ENCODE measurements at places on chromosomes 5 and 9. TPM values are rescaled to one million over a fixed set of nuclear protein-coding genes. Genes with fewer than 3 reads are reported as not detected.

Gene STK10
- 18.1 TPM for total RNA-seq

Gene MRPS27
- 82.0 TPM for total RNA-seq

Gene TRIP13
- 44.5 TPM for total RNA-seq

Gene CLIC3
- total RNA-seq, result 11.0 TPM

Gene FAM169A
- total RNA-seq, result 5.3 TPM

Gene ADAMTS2
- not detected for total RNA-seq

Gene TUSC1
- 29.0 TPM for total RNA-seq

Gene SLC25A2
- total RNA-seq, result 0.05 TPM

Gene AGGF1
- 19.2 TPM for total RNA-seq

GRCh38 chr9:5562806-5563416 is 52.6 kb downstream of the PDCD1LG2 start:
- DNase-seq, result peak; percentile 77

- no peak for DNase-seq
These were observed 4.9 kb upstream of the LHX2 start for GRCh38 chr9:124006448-124007361.

DNA sequence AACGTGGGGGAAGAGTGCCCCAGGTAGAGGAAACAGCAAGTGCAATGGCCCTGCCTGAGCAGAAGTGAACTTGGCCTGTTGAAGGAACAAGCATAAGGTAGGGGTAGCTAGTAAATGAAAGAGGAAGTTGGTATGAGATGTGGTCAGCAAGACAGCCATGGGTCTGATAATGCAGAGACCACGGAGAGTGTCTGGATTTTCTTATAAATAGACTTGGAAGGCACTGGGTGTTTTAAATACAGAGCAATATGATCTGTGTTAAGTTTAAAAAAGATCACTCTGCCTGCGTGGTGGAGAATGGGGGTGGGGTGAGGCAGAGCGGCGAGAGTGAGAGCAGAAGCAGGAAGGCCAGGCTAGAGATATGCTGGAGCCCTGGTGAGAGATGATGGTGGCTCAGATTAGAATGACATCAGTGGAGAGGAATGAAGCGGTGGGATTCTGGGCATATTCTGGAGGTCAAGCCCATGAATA is 4.2 kb downstream of the ADAM19 start:
- peak; percentile 90 for DNase-seq

- no peak for DNase-seq
These were observed 722 bp upstream of the ERGIC1 start for GRCh38 chr5:172833372-172833685.

- peak; percentile 3 for DNase-seq
These were observed 53.9 kb downstream of the MEF2C start for GRCh38 chr5:88829054-88829453.

DNA sequence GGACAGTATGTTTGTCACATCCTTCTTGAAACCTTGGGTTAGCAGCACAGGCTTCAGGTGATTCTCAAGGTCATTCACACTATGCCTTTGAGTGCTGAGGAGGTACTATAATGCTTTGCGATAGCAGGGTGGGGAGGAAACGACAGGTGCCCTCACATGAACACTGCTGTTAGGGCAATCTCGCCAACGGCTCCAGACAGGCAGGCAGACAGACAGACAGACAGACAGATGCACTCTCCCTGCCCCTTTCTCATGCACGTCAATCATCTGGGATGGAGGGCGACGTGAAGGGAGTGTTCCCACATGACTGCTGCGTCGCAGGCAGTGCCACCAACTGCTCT is 82.9 kb downstream of the RAPGEF1 start:
- no peak for DNase-seq

GRCh38 chr5:179679014-179679674 is 1.7 kb downstream of the CBY3 start:
- DNase-seq, result no peak

- no peak for DNase-seq
These were observed 235.7 kb downstream of the PBX3 start for GRCh38 chr9:125982798-125983406.

GRCh38 chr9:79689576-79689975 is 117.8 kb downstream of the TLE4 start:
- no peak for DNase-seq

GRCh38 chr5:157563929-157564716 is 11.5 kb downstream of the ADAM19 start:
- peak; percentile 80 for DNase-seq

DNA sequence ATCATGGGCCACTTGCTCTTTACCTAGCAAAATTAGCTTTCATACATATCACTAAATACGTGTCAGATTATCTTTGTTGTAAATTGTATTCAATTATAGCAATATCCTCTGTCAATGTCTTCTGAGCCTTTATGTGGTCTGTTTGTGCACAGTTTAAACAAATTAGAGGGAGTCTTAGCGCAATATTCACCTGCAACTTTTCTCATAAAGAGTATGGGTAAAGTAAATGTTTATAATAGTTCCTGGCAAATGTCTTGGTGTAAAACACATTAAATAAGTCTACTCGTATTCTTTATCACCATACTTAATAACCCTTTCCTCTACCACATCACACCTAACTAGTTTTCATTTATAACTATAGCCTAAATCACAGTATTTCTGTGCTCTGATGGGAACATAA is 169.0 kb downstream of the PCSK1 start:
- DNase-seq, result no peak

DNA sequence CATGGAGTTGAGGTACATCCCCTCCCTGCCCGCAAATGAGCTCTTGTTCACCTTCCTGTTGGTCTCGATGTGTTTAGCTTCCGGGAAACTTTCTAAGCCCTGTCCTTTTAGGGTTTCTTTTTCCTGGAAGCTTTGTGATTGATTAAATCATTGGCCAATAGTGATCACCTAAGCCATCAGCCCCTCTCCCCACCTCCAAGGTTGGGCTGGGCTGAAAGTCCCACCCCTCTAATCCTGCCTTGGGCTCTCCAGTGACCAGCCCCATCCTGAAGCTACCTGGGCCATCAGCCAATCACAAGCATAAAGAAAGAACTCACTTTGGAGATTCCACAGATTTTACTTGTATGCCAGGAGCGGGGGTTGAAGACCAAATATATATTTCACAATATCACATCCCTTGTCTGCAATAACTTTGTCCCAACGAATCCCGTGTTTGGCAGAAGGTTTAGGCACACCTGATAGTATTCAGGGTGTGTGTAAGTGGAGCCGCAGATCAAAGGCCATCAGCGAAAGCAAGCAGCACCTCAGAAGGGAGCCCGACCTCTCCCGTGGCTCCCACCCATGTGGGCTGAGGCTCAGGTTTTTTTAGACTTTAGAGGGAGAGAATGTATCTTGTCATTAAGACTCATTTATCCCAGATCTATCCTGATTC is 20.4 kb downstream of the ROPN1L start:
- no peak for DNase-seq

DNA sequence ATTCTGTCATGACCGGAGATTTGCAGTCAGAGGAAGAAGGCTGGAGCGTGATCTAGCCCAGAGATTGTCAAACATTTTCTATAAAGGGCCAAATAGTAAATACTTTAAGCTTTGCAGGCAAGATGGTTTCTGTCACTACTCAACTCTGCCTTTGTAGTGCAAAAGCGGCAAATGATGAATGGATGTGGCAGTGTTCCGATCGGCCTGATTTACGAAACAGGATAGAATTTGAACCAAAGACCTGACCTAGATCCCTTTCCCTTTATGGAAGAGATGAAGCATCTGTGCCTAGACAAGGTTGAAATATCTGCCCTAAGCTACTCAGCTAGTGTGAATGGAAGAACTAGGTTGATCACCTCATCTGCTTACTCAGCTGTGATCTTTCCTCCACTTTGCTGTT is 209.5 kb downstream of the YTHDC2 start:
- DNase-seq, result no peak

DNA sequence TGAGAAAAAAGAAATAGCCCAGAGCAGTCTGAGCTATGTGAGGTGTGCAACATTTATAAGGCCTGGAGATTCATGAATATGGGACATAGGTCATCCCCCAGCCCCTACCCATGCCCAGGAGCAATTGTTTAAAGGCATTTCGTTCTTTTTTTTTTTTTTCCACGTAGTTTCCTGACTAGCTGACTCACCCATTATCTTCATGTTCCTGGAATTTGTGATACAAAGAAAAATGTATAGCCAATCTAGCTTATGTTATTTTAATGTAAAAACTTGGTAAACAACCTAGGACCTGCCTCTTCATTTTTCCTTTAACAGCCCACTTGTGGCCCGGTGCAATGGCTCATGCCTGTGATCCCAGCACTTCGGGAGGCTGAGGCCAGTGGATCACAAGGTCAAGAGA is 81.3 kb downstream of the OSTF1 start:
- peak; percentile 77 for DNase-seq

- no peak for DNase-seq
These were observed 68.8 kb downstream of the NTRK2 start for GRCh38 chr9:84738353-84738752.

DNA sequence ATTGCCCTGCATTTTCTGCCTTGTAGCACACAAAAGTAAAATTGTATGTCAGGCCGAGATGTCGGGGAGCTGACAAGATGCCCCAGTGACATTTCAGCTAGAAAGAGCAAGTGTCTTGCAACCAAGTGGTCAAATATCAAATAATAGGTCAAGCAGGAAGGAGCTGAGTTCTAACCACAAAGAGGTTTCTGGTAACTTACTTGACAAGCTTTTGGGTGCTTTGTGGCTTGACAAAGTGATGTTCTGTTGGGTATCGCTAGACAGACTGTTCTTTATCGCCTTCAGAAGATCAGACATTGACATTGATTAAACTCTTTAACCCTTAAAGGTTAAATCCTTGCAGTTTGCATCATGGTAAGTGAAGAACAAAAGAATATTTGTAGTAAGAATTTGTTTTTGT is 419.9 kb downstream of the CCDC171 start:
- no peak for DNase-seq

GRCh38 chr5:125381290-125381689 is 634.9 kb upstream of the ZNF608 start:
- no peak for DNase-seq

GRCh38 chr5:169778622-169779596 is 141.8 kb downstream of the DOCK2 start:
- DNase-seq, result no peak

DNA sequence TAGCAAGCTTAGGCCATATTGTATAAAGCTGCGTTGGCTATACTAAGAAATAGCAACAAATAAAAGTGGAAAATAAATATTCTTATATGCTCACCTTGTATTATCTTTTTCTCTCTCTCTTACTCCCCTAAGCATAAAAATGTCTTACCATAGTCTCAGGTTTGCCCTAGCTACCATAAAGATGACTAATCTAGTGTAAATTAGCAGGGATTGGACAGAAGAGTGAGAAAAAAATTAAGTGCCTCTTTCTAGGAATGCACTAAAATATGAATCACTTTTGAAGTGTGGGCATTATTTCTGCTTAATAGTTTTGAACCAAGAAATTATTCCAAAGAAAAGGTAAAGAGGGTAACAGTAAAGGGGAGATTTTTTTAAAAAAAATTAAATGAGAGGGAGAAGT is 201.3 kb downstream of the HINT1 start:
- DNase-seq, result no peak

DNA sequence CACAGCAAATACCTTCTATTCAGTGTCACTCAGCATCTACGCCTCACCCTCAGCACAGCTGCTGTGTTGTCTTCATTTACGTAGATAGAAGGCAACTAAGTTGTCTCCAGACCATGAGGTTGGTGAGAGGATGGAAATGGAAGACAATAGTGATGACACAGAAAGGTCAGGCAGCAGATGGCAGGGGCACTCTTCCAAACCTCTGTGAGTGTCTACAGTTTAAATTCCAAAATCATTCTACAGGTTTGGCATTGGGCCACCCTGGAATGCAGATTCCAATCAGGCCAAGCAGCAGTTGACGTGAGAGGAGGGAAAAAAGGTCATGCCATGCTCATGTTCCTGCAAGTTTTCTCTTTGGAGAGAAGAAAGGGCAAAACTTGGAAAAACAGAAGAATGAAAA is 68.7 kb upstream of the ADAMTSL1 start:
- peak; percentile 45 for DNase-seq

- peak; percentile 96 for DNase-seq
These were observed 726.1 kb downstream of the BRINP1 start for GRCh38 chr9:118643118-118643517.

DNA sequence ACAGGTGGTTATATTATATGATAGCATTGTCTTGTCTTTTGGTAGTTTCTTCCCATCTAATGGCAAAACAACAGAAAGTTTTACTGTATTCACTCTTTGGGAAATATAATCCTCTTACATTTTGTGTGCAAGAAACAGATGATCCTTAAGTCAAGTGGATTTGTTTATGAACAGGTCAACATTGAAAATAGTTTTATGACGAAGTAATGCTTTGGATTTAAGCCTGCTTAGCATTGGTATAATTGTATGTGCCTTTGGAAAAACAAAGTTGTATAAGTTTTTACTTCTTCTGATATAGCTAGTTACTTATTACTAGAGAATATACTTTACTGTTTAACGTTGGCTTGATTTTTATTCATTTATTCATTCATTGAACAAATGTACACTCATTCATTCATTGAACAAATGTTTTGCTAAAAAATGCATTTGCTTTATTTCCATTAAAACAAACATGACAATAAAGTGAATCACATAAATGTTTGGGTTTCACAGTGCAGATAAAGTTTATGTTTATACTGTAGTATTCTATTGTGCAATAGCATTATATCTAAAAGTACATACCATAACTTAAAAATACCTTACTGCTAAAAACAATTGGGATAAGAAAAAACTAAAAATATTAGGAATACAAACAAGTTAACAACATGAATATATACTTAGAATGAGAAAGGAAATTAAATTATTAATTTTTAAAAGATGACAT is 12.3 kb downstream of the SGCD start:
- no peak for DNase-seq

DNA sequence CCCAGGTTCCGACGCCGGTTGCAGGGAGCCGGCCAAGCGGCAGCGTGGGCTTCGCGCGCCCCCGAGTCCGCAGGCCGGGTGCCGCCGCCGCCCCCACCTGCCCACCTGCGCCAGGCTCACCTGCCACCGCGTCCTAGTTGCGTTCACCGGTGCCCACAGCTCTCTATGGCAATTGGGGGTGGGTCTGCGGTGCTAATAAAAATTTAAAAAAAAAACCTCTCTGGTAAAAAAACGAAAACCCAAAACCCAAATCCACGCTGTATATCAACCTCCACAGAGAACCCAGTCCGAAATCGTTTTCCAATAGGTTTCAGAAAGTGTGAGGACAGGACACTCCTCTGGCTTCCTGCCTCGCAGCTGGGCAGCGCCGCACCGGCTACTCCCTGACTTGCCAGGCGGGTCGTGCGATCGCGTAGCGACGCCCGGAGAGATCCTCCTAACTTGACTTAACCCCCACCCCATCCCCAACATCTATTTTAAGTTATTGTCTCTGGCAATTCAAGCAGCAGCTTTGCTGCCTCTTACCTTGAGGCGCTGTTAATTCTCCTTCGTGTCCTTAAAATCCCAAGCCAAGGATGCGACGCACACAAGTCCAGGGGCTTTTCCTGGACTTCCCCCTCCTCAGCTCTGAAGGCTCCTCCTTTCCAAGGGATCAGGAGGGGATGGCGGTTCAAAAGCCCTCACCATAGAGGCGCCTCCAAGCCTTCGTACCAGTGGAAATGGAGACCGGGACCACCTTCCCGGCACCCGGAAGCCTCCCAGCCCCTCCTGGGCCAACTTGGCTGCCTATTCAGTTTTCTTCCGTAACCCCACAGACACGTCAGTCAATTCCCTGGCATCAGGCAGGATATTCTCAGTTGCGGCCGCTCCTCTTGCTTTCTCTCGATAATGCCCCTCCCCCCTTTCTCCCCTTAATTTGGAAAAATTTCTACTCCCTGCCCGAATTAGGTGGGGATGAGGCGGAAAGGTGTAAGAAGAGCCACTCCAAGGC is 1639.4 kb upstream of the C9orf72 start:
- DNase-seq, result peak; percentile 8

All from M059J (cell line).